ENCODE measurements at places on chromosomes 3 and 15. TPM values are rescaled to one million over a fixed set of nuclear protein-coding genes. Genes with fewer than 3 reads are reported as not detected.

DNA sequence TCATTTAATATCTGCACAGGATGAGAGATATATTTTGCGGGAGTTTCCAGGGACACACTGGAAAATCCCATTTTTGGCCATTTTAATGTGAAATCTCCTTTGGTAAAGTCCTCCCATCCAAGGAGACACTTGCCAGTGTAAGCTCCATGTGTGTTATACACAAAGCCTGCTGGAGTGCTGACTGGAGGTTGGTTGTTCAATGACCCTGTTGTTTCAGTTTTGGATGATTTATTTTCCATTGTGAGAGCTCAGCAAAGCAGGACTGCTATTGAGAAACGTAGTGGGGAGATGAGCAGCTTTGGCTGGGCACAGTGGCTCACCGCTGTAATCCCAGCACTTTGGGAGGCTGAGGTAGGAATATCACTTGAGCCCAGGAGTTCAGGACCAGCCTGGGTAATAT, 127.7 kb downstream of the NUP210 start:
- no peak for DNase-seq
- H3K36me3 ChIP-seq, result no peaks in the 10 kb centered on the region
- no peaks in the 10 kb centered on the region for H3K4me1 ChIP-seq
- H3K4me3 ChIP-seq, result no peak overlapping the region
- H3K27ac ChIP-seq, result no peak overlapping the region

DNA sequence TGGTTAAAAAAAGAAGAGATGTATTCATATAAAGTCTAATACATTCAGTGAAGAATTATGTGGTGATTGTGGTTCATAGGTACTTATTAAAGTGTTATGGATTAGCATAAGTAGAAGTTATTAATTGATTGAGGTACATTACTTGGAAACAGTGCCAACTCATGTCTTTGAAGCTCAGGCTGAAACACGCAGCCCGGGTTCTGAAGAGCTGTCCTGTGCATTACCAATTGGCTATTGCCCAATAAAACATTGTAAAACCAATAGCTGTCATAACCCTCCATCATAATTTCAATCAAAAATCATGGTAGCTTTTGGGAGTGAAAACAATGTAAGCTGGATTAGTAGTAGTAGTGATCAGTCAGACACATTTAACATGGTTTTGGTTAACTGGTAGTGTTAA, 560.1 kb downstream of the MCTP2 start:
- no peak overlapping the region for H3K27ac ChIP-seq
- peaks cover 6% of the 10 kb centered on the region for H3K27me3 ChIP-seq
- no peak overlapping the region for H3K4me3 ChIP-seq
- H3K4me1 ChIP-seq, result no peaks in the 10 kb centered on the region

- no peaks in the 10 kb centered on the region for H3K36me3 ChIP-seq
- H3K27me3 ChIP-seq, result no peaks in the 10 kb centered on the region
- no peak overlapping the region for H3K27ac ChIP-seq
- DNase-seq, result no peak
- no peak overlapping the region for H3K4me3 ChIP-seq
These were observed 3.1 kb downstream of the RBP2 start for GRCh38 chr3:139473155-139473771.

- no peaks in the 10 kb centered on the region for H3K36me3 ChIP-seq
- DNase-seq, result no peak
- peaks cover 5% of the 10 kb centered on the region for H3K27me3 ChIP-seq
- H3K4me1 ChIP-seq, result no peaks in the 10 kb centered on the region
- no peak overlapping the region for H3K27ac ChIP-seq
These were observed 239.0 kb downstream of the SQOR start for GRCh38 chr15:45873781-45874180.

GRCh38 chr15:40889112-40889511, 5.1 kb upstream of the VPS18 start:
- H3K4me1 ChIP-seq, result peaks cover 22% of the 10 kb centered on the region
- DNase-seq, result no peak
- peaks cover 12% of the 10 kb centered on the region for H3K27me3 ChIP-seq
- no peaks in the 10 kb centered on the region for H3K36me3 ChIP-seq

DNA sequence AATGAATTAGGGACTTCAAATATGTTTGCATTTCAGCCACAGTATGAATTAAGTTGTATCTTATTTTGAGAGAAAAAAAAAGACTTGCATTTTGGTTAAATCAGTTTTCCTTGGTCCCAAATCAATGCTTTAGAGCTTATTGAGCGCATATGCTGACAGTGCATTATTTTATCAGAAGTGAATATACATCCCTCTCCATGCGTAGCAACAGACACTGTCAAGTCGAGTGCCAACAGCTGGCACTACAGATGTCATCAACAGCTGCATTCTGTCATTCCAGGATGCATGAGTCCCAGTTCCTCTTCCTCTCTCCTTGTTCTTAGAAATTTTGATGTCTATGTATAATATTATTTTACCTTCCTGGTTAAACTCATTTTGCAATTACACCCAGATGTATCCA, 156.1 kb upstream of the FOXB1 start:
- H3K4me3 ChIP-seq, result no peak overlapping the region
- H3K27ac ChIP-seq, result no peak overlapping the region
- no peaks in the 10 kb centered on the region for H3K36me3 ChIP-seq
- DNase-seq, result no peak
- H3K4me1 ChIP-seq, result no peaks in the 10 kb centered on the region
- H3K27me3 ChIP-seq, result no peaks in the 10 kb centered on the region

GRCh38 chr15:76999996-77000395, 5.1 kb downstream of the PSTPIP1 start:
- H3K4me3 ChIP-seq, result peak overlapping the region; percentile 96
- no peaks in the 10 kb centered on the region for H3K27me3 ChIP-seq
- H3K27ac ChIP-seq, result no peak overlapping the region
- no peak for DNase-seq
- H3K4me1 ChIP-seq, result peaks cover 80% of the 10 kb centered on the region

DNA sequence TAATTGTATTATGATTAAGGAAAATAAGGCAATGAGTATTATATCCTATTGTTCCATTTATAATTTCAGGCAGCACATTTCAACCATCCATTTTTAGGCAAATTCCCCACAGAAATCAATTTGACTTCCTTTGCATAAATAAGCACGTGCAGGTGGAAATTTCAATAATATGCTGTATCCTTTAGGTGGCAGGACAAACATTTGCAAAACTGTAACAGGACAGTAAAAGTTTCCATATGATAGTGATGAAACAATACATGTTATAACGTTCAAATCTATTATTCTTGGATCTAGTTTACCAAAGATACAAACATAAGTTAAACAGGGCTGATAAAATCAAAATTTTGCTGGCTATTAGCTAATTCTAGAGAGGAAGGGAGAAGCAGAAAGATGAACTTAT, 8.5 kb downstream of the UACA start:
- no peak overlapping the region for H3K27ac ChIP-seq
- H3K4me1 ChIP-seq, result no peaks in the 10 kb centered on the region
- H3K27me3 ChIP-seq, result peaks cover 10% of the 10 kb centered on the region

Gene CYP8B1
- not detected for total RNA-seq

Gene SLCO2A1
- 0.10 TPM for total RNA-seq

DNA sequence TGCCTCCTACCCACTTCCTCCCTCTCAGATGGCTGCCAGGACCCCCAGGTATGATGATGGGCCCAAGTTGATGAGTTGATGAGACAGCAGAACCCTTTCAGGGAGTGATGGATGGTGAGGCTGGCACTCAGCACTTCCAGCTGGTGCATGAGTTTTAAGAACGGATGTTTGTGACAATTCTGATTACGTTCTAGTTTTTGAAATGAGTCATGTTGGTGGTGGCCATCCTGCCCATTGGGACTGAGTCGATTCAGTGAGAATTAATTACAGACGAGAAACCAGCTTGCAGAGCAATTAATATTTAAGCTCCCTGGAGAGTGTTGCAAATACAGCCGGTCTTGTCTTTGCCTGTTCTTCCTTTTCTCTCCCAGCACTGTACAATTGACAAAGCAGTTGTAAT, 56.9 kb upstream of the NR2C2 start:
- H3K4me3 ChIP-seq, result no peak overlapping the region
- DNase-seq, result no peak
- no peak overlapping the region for H3K27ac ChIP-seq
- H3K36me3 ChIP-seq, result no peaks in the 10 kb centered on the region

- DNase-seq, result no peak
- no peaks in the 10 kb centered on the region for H3K4me1 ChIP-seq
- H3K27me3 ChIP-seq, result no peaks in the 10 kb centered on the region
- no peaks in the 10 kb centered on the region for H3K36me3 ChIP-seq
- no peak overlapping the region for H3K4me3 ChIP-seq
- no peak overlapping the region for H3K27ac ChIP-seq
These were observed 15.0 kb upstream of the JMJD7 start for GRCh38 chr15:41812820-41813375.

Gene OTOL1
- total RNA-seq, result not detected

DNA sequence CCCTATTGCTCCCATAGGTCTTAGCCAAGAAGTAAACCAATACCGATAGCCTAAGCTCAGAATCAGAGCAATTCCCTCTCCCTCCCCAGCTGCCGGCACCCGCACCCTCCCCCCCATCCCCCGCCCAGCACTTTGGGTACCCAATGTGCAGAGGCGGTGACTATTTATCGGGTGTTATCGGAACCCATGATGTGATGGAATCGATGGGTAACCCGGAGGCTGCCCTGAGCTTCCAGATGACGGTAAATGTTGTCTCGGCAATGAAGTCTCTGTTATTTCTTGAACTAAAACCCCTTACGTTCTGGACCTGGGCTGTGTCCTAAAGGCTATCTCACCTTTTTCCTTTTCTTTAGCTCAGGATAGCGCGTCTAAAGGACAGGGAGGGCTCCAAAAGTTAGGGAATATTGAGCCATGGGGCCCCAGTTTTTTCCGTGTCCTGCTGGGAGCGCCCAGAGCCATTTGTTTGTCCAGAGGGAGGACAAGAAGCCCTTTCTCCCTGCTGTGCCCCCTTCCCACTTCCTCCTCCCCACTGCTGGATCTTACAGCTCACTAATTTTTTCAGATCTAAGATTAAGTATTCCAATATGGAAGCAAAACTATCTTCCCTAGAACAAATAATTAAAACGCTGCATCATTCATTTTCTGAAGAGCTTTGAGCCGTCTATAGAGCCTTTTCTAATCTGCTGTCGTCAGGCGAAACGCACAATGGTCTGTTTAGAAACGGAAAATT, 1.5 kb downstream of the SLITRK3 start:
- H3K36me3 ChIP-seq, result peaks cover 3% of the 10 kb centered on the region
- peaks cover 17% of the 10 kb centered on the region for H3K4me1 ChIP-seq
- DNase-seq, result no peak
- peak overlapping the region; percentile 42 for H3K4me3 ChIP-seq
- H3K27me3 ChIP-seq, result peaks cover 64% of the 10 kb centered on the region

DNA sequence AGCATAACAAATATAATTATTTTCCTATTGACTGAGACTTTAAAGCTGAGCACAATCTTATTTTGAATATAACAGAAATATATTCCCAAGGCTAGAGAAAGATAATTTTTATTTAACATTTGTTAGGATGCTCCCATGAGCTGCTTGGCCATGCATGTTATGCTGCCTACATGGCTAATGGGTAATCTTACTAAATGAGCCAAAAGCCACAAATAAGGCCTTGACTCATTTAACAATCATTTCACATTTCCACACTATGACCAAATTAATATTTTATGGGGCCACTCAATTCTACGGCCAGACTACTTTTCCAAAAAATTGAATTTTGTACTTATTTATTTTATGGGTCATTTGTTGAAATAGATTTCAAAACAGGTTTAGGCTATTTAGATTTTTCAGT, 141.7 kb downstream of the MEIS2 start:
- no peaks in the 10 kb centered on the region for H3K27me3 ChIP-seq
- H3K36me3 ChIP-seq, result no peaks in the 10 kb centered on the region
- H3K4me3 ChIP-seq, result no peak overlapping the region
- DNase-seq, result no peak
- no peak overlapping the region for H3K27ac ChIP-seq
- no peaks in the 10 kb centered on the region for H3K4me1 ChIP-seq

- no peaks in the 10 kb centered on the region for H3K27me3 ChIP-seq
- H3K36me3 ChIP-seq, result no peaks in the 10 kb centered on the region
- peak overlapping the region; percentile 10 for H3K4me3 ChIP-seq
- peaks cover 12% of the 10 kb centered on the region for H3K4me1 ChIP-seq
- H3K27ac ChIP-seq, result no peak overlapping the region
These were observed 99.7 kb downstream of the TIGIT start for GRCh38 chr3:114393367-114394072.

Gene XPC
- total RNA-seq, result 61.0 TPM

Gene DNAH12
- 0.21 TPM for total RNA-seq

Gene TMEM45A
- total RNA-seq, result 1.5 TPM

Gene CIDEC
- 0.65 TPM for total RNA-seq

Gene RLBP1
- not detected for total RNA-seq

- no peaks in the 10 kb centered on the region for H3K4me1 ChIP-seq
- H3K27ac ChIP-seq, result no peak overlapping the region
- peaks cover 12% of the 10 kb centered on the region for H3K27me3 ChIP-seq
- H3K36me3 ChIP-seq, result no peaks in the 10 kb centered on the region
- no peak overlapping the region for H3K4me3 ChIP-seq
These were observed 50.4 kb upstream of the SYN2 start for GRCh38 chr3:11953778-11954177.

Gene CX3CR1
- total RNA-seq, result 2.7 TPM

GRCh38 chr15:91366111-91366510, 266.1 kb downstream of the SV2B start:
- DNase-seq, result no peak
- H3K4me3 ChIP-seq, result no peak overlapping the region
- no peaks in the 10 kb centered on the region for H3K27me3 ChIP-seq
- H3K4me1 ChIP-seq, result peaks cover 11% of the 10 kb centered on the region

DNA sequence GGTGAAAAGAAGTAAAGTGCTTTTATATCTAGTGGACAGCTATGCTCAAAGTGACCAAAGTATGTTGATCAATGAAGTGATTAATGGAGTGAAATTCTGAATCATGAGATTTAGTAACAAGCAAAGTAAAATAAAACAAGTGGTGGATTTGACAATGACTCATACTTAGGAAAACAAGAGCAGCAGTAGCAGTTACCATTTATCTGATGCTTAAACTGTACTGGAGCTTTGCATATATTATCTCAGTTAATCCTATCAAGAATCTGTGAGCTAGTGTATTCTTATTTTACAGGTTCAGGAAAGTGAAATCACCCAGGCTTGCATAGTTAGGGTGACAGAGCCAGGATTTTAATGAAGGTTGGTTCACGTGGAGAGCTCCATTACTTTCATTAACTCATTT, 50.6 kb upstream of the SPATA16 start:
- no peaks in the 10 kb centered on the region for H3K27me3 ChIP-seq
- H3K27ac ChIP-seq, result no peak overlapping the region
- no peaks in the 10 kb centered on the region for H3K4me1 ChIP-seq
- H3K36me3 ChIP-seq, result no peaks in the 10 kb centered on the region

DNA sequence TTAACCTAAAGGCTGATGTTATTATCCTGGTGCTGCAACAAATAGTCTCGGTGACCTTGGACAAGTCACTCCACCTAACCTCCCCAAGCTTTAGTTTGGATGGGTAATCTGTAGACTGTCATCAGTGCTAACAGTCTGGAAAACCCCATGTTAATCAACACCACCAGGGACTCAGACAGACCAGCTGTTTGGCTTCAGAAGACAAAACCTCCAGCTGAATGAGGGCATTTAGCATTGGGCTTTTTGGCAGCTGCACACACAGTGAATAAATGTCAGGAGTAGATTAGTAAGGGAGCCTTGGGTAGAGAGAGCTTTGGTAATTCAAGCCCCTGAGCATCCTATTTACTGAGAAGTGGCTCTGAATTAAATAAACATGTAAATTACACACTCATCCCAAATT, 24.9 kb upstream of the C3orf80 start:
- H3K27me3 ChIP-seq, result no peaks in the 10 kb centered on the region
- no peak overlapping the region for H3K4me3 ChIP-seq
- no peak overlapping the region for H3K27ac ChIP-seq
- DNase-seq, result no peak
- H3K4me1 ChIP-seq, result no peaks in the 10 kb centered on the region

Gene KBTBD12
- total RNA-seq, result not detected
